ENCODE measurements at places on chromosomes 2 and 18.
A peak's percentile ranks its signal among the peaks of the same experiment; 100 is the strongest.

GRCh38 chr2:118830118-118830517 lies 17.3 kb downstream of the EN1 start:
- DNase-seq = no peak

- DNase-seq = no peak
Measured at GRCh38 chr18:78919956-78920355, 59.7 kb upstream of the SALL3 start.

- DNase-seq = no peak
Measured at GRCh38 chr2:240169486-240170353, 29.3 kb upstream of the OTOS start.

- peak; percentile 22 for DNase-seq
Measured at GRCh38 chr2:100895402-100895801, 75.5 kb downstream of the NPAS2 start.

- no peak for DNase-seq
Measured at GRCh38 chr2:6864923-6865345, 773 bp downstream of the CMPK2 start.

DNA sequence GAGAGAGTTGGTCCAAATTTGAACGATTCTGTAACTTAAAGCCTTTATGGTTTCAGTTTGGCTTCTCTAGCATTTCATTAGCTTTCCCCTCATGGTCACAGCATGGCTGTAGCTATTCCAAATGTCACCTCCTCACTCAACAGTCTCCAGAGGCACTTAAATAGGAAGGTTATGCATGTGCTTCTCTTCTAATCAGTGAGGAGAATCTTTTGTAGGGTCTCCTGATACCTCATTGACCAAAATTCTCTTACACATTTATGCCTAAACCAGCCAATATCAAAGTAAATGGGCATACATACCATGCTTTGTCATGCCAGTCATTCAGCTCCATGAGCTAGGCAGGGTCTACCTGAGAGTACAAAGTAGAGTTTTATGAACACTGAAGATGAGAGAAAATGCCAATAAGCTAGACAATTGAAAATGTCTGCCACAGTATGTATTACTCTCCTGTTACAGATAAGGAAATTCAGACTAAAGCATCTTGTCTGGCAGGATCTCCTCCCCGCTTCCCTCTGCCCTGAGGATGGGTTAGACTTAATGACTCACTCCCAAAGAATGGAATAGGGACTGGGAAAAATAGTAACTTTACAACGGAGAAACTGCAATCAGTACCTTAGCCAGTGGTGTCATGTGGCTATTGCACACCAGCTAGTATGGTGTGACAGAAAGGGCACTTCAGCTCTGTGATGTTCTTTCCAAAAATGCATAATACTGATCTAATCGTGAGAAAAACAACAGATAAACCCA lies 15.4 kb downstream of the DSG2 start:
- DNase-seq = no peak

GRCh38 chr2:101307503-101307902 lies 998 bp downstream of the RNF149 start:
- DNase-seq = no peak

DNA sequence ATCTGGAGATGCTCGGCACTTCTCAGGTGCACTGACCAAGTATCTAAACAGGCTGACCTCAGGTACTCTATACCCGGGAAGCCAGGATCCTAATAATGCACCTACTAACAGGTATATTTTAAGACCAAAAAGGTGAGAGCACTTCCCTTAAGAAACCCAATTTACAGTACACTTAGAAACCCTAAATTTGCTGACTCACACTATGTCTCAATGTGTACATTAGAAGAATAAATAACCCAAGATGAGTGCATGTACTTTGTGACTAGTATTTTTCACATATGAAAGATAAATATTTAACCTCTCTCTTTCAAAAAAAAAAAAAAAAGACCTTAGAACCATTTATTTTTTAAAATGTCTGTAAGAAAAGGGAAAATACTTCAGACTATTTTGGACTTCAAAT lies 118.8 kb downstream of the ZNF516 start:
- no peak for DNase-seq

- DNase-seq = no peak
Measured at GRCh38 chr2:25448808-25449207, 107.1 kb upstream of the DNMT3A start.

DNA sequence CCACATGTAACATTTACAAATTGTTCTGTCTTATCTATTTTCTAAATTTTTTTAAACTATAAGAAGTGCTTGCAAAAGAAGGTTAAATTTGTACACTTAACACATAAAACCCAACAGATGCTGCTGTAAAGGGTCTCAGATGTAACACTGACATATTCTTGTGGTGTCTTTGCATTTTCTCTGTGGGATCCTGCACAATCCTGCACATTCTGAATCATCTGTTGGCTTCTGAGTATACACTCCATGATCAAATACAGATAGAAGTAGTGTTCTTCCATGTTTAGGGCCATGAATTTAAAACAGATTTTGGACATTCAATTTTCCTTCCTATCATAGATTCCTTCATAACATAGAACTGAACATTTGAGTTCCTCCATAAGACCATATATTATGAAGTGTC lies 89.0 kb downstream of the SPRED2 start:
- no peak for DNase-seq

DNA sequence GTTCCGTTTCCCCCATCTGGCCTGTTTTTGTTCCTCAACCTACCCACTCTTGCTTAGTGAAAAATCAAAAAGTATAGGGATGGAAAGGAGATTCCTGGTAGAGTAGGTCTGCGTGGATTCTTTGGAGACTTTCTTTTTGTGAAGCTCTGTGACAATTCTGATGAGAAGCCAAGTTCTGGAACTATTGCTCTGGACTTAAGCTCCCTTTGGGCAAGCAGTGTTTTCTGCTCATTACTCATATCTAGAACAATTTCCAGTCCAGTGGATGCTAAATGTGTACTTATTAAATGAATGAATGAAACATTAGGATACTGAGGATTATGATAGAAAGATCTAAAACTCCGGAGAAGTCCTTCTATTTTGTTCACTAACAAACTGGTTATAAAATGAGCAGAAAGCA lies 76.5 kb downstream of the SOCS6 start:
- DNase-seq = no peak

DNA sequence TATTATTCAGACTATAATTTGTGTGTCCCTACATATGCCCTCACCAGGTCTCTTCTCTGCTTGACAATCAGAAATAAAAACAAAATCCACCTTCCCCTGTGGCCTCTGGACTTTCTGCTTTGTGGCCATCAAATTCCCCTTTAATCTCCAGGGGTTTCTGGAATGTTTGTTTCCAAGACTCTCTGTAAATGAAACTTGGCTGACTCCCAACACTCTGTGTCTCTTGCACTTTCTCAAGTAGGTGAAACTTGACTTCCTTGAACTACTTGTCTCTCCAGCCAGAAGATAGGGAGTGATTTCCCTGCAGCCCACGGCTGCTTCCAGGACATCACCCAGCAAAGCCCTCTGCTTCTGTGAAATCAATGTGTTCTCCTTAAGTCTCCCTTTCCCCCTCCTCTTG lies 54.1 kb upstream of the AQP4 start:
- no peak for DNase-seq

GRCh38 chr18:68478246-68478645 lies 236.7 kb downstream of the TMX3 start:
- DNase-seq = no peak

DNA sequence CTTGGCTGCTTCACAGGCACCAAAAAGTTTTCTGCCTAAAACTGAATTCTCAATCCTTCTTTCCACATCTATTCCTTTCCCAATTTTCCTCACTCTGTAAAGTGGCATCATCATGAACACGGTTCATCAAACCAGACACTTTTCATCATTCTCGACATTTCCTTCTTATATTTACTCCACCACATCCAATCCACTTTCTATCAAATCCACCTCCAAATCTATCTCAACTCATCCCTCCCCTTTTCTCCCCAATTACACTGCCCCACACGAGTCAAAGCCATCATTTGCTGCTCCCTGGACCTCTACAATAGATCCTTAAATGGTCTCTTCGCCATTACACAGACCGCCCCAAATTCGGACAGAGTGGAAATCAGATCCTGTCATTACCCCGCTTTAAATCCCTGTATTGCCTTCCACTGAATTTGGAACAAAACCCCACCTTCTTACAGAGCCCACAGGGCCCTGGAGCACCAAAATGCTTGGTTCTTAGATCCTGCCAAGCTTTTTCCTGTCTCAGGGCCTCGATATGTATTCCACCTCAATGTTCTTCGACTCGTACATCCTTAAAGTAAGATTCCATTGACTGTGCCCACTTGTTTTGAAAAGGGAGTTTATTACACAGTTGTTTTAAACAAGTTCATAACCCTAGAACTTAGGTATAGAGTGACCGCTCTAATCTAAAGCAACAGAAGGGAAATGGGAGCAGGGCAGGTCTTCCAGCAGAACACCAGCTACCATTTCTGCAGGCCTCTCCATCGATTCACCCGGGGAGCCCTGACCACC lies 856 bp downstream of the ACAA2 start:
- DNase-seq = peak; percentile 17

GRCh38 chr2:189050165-189050712 lies 76.1 kb downstream of the COL3A1 start:
- DNase-seq = no peak

DNA sequence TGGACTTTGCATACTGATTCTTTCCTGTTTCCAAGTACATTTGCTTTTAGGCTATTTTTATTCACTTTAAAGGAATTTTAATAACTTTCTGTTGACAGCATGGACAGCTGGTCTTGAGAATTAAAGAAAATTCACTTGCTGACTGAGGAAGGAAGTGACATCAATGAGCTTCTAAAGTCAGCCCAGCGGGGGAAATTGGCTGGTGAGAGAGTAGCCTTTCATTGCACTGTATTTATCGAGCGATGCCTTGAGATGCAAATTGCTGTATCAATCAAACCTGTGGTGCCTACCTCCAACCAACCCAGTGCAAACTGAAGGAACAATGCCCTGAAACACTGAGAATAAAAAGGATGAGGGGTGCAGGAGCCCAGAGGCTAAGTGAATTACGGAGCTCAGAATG lies 91.4 kb upstream of the AQP4 start:
- peak; percentile 36 for DNase-seq

GRCh38 chr2:65267008-65267407 lies 39.4 kb downstream of the ACTR2 start:
- DNase-seq = no peak

DNA sequence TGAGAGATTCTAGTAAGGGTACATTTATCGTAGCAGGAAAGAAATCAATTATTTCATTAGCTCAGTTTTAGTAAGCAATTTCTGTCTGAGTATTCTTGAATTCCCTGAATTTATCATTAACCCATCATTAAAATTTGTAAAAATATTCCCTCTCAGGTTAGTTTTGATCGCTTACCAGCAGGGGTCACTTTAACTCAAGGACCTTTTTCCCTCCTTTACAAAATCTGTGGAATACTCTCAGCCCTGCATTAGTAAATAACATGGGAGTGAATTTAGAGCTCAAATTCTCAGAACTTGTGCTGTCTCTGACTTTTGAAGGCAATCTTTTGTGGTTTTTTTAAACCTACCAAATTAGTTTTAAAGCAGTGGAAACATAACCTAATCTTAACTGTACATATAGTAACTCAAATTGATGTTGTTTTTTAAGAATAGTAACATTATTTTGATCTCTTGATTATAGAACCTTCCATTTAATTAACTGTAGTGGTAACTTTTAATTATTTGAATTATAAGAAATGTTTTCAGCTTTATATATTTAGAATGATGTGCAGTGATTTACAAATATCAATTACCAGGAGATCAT lies 97.2 kb downstream of the AGPS start:
- DNase-seq = peak; percentile 51

- DNase-seq = no peak
Measured at GRCh38 chr2:310994-311393, 23.1 kb upstream of the ALKAL2 start.

- no peak for DNase-seq
Measured at GRCh38 chr18:27164905-27165304, 20.2 kb downstream of the CHST9 start.

- DNase-seq = no peak
Measured at GRCh38 chr2:133490411-133490980, 77.8 kb downstream of the NCKAP5 start.

DNA sequence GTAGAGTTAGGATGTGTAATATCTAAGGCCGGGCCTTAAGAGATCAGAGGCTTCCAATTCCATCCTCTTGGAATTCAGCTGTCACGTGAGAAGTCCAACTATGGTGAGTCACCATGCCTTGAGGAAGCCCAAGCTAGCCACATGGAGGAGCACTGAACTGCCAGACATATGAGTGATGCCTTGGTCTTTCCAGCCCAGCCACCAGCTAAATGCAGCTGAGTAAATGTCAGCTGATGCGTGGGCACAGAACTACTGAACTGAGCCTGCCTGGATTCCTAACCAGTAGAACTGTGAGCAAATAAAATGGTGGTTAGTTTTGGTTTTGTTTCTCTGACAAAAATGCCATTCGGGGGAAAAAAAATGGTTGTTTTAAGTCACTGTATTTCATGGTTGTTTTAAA lies 153.7 kb upstream of the SERTAD2 start:
- no peak for DNase-seq

GRCh38 chr2:42523341-42523740 lies 29.6 kb upstream of the KCNG3 start:
- DNase-seq = no peak

- no peak for DNase-seq
Measured at GRCh38 chr2:1588978-1589621, 155.2 kb downstream of the PXDN start.

GRCh38 chr2:235963853-235964577 lies 204.2 kb downstream of the GBX2 start:
- no peak for DNase-seq

GRCh38 chr18:11470941-11471340 lies 138.5 kb upstream of the SLC35G4 start:
- DNase-seq = no peak

GRCh38 chr2:237524631-237525030 lies 37.6 kb downstream of the MLPH start:
- no peak for DNase-seq

GRCh38 chr2:46657042-46657504 lies 177.7 kb downstream of the TMEM247 start:
- DNase-seq = no peak

DNA sequence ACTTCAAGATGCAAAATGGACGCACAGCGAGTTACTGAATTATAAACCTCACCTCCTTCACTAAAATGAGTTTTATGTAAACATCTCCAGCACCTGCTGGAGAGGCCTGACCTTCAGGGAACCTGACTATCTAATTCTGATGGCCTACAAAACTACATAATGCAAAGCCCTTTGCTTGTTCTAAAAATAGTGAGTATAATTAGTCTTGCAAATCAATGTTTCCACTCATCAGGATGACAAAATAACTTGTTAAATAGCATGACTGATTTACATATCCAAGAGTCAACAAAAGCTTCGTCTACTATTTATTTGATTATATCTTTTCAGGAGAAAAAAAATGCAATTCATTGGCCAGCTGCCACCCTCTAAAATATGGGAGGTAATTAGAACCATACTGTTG lies 326.3 kb upstream of the MC4R start:
- peak; percentile 90 for DNase-seq

- peak; percentile 82 for DNase-seq
Measured at GRCh38 chr2:66434679-66435548, at the start of gene MEIS1. MEIS1 (plus strand) TSS chr2:66435125; CDS start chr2:66435857, 732 bp downstream.

GRCh38 chr2:59932341-59932740 lies 621.1 kb downstream of the BCL11A start:
- DNase-seq = peak; percentile 5

- no peak for DNase-seq
Measured at GRCh38 chr2:77046339-77046738, 475.8 kb downstream of the LRRTM4 start.
